Stimulated activated CD8-positive, alpha-beta memory T cell treated with anti-CD3 and anti-CD28 coated beads, Interleukin-7, amount 100 ng/mL, for 1 hour (primary cell): ENCODE measurements at places on chromosomes 16 and 17.

- no peak for DNase-seq
These were observed 61.4 kb downstream of the SRCIN1 start for GRCh38 chr17:38544175-38544838.

DNA sequence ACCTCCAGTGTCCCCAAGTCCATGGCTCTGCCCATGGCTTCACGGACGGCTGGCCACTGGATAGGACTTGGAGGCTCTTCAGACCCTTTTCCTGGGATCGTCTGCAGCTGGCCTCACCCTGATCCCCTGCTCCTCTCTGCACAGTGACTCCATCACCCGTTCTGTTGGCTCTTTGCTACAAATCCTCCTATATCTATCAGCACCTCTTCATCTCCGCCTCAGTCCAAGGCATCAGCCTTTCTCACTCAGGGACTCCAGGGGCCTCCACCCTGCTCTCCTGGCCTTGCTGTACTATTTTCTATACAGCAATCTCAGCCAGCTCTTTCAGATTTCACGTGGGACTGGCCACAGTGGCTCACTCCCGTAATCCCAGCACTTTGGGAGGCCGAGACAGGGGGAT, 10.7 kb upstream of the SNN start:
- DNase-seq: no peak

GRCh38 chr16:80682421-80683070, 121.9 kb downstream of the CDYL2 start:
- no peak for DNase-seq

GRCh38 chr16:67021321-67021720, 7.6 kb upstream of the CBFB start:
- DNase-seq: no peak

- no peak for DNase-seq
These were observed at the start of gene PHLPP2 for GRCh38 chr16:71724320-71724751. Gene PHLPP2, minus strand, starts transcription at chr16:71724701. Its CDS starts 9,906 bp downstream, at chr16:71714795.

DNA sequence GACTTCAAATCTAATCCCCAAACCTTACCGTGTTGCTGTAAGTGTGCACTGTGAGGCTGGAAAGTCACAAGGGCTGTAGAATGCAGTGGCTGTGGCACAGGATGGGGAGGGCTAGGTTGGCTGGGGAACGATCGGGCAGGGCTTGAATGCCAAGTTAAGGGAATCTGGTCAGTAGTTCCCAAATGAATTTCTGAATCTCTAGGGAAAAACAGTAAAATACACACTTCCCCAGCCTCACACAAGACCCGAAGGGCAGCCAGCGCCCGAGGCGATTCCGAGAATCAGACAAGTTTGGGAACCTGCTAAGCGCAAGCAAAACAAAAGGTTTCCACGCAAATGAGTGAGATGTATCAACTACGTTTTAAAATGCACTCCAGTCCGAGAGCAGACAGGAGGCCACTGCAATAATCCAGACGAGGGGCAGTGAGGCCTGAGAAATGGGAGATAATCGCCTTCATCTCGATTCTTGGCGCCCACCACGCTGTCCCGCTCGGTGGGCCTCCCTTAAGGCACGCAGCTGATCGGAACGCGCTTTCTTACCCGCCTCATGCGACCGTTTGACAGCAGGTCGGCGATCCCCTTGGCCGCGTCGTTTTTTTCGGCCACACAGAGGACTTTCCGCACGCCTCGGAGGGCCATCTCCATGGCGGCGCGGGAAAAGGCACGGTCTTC, 599 bp downstream of the TOP3A start:
- DNase-seq: peak; percentile 12

- DNase-seq: no peak
These were observed 7.1 kb downstream of the ALKBH5 start for GRCh38 chr17:18190628-18191235.

- no peak for DNase-seq
These were observed 76.7 kb downstream of the CCT6B start for GRCh38 chr17:34884597-34884996.

GRCh38 chr16:58792188-58792587, 58.1 kb upstream of the GOT2 start:
- no peak for DNase-seq

GRCh38 chr17:50596191-50597037, 35.9 kb downstream of the CACNA1G start:
- no peak for DNase-seq

DNA sequence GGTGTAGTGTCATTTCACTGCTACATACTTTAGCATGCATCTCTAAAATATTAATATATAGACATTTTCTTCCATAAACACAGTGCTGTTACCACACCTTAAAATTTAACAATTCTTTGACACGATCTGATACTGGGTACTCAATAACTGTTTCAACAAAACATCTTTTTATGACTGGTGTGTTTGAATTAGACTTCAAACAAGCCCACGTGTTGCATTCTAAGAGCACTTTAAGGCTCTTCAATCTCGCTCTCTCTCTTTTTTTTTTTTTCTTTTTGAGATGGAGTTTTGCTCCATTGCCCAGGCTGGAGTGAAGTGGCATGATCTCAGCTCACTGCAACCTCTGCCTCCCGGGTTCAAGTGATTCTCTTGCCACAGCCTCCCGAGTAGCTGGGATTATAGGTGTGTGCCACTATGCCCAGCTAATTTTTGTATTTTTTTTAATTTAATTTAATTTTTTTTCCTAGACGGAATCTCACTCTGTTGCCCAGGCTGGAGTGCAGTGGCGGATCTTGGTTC, 15.8 kb upstream of the SLC46A1 start:
- no peak for DNase-seq

- DNase-seq: no peak
These were observed 16.7 kb upstream of the BLMH start for GRCh38 chr17:30308406-30308805.

- no peak for DNase-seq
These were observed 782.4 kb upstream of the SOX9 start for GRCh38 chr17:71338396-71338795.

DNA sequence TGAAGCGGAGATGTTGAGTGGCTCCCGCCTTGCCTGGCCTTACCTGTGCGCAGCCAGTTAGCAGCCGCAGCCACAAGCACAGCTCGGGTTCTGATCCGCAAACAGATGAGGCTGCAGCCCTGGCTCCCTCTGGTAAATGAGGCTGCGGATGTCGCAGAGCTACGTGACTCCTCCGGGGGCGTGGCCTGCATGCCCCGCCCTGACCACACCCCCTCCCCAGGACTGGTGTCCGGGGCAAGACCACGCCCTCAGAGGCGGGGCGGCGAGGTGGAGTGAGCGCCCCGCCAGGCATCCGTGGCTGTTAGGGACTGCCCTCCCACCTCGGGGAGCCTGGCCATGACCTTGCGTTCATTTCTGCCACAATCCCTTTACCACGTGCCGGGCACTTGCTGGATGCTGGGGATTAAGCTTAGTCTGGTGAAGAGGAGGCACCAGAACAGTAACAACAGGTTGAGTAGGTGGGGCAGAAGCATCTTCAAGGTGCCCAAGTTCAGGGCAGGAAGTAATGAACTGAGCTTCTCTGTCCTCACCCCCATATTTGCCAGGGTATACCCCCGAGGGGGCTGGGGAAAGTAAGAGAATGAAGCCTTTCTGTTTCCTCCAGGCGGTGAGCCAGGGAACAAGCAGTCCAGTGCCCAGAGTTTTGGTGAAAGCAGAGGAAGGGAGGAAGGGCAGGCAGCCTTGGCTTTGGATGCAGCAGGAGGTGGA, at the start of gene ALDOC:
ALDOC (minus strand) TSS at position 138 of the 708 bp plus-strand sequence. CDS start 1,363 bp downstream, outside the sequence.
- peak; percentile 94 for DNase-seq

GRCh38 chr16:88569985-88570690, at the start of gene ZC3H18:
Gene ZC3H18, plus strand, starts transcription at chr16:88570403. Its CDS starts 6,721 bp downstream, at chr16:88577124.
- peak; percentile 96 for DNase-seq

DNA sequence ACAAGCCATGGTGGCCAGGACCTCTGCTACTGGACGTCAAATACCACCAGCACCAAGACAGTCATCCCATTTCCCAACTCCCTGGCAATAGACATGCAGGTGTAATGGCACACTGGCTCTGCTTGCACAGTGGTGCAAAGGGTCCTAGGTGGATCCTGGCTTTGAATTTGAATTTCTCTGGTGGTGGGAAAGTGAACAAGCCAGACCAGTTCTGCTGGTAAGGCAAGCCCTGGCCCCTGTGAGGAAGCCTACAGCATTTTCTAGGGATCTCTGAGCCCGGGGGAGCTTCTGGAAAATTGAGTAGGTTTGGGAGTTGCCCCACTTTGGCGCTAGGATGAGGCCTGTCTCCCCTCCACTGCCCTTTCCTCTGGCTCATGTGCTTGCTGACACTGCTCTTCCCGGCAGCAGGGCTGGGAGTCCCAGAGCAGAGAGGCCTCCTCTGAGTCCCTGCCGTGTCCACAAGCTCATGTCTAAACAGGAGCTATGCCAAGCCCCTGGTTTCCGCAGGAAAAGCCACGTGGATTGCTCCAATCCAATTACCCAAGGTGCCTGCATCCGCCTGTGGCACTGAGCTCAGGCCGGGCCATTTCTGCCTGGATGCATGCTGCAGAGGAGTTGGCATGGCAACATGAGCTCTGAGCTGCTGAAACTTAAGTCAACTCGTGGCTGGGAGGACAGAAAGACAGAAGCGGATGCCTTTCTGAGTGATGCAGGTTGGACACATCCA, 67.0 kb downstream of the PRMT7 start:
- no peak for DNase-seq

DNA sequence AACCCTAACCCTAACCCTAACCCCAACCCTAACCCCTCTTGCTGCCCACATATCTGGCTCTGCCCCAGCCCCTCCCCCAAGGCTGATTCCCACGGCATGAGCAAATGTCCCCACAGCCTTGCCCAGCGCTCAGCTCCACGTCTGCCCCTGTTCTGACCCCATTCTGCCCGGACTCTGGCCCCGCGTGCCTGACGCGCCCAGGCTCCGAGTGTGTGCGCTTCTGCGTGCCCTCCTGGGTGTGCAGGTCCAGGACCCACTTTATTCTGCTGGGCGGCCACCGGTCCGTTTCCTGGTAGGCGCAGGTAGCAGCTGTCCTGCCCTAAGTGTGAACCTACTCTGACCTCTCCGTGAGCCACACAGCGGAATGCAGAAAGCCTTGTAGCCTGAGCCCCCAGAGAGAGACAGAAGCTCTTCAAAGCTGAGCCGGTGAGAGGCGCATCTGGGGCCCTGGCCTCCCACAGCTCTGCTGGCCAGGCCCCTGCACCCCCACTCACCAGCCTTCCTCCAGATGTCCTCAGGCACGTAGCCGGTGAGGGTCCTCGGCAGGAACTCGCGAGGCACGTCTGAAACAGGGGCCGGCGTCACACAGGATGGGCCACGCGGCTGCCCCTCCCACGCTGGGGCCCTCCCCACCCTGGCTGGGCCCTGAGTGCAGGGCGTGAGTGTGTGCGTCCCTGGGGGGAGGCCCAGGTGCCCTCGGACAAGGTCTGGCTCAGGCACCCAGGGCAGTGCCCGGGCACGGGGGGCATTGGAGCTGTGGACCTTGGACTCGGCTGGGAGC, 14.0 kb upstream of the PABPN1L start:
- no peak for DNase-seq

DNA sequence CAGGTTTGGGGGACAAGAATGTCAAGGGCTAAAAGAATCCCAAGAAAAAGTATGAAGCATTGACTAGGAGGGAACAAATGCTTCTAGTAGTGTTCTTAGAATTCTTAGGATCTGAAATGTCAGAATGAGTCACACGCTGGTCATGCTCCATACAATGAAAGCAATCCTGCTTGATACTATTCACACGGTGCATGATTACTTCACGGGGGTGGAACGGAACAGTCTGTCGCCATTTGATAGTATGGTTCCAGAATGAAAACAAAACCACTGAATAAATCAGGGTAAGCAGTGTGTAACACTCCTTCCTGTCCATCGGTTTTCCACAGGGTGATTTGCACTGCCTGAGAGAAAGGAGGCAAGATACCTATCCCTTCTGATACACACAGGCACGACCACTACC, 22.9 kb upstream of the YWHAE start:
- DNase-seq: no peak

- DNase-seq: no peak
These were observed 12.5 kb downstream of the ZNF276 start for GRCh38 chr16:89733792-89734191.

DNA sequence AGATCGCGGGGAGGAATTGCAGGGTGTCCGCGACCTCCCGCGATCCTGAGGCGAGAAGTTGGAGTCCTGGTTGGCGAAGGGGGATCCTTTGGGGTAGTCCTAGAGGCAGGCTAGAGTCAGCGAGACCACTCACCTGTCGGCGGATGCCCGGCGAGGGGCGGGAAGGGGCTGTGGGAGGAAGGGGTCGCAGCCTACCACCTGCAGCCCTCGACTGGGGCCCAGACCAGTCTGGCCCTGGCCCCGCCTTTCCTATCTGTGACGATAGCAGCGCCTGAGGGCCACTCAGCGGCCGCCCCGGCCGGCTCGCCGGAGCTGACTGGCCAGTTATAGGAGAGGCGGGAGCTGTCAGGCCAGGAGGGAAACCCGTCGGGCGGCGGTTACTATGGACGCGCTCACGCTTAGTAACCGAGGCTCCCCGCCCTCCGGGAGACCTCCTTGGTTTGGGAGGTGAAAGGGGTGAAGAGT, at the start of gene TEKT3:
TEKT3 (minus strand) TSS at position 213 of the 465 bp plus-strand sequence. CDS start 10,012 bp downstream, outside the sequence.
- DNase-seq: no peak

GRCh38 chr17:22268214-22268911, 576.0 kb downstream of the KCNJ18 start:
- DNase-seq: no peak

- DNase-seq: no peak
These were observed 1.8 kb upstream of the RHBDF1 start for GRCh38 chr16:74051-74746.

DNA sequence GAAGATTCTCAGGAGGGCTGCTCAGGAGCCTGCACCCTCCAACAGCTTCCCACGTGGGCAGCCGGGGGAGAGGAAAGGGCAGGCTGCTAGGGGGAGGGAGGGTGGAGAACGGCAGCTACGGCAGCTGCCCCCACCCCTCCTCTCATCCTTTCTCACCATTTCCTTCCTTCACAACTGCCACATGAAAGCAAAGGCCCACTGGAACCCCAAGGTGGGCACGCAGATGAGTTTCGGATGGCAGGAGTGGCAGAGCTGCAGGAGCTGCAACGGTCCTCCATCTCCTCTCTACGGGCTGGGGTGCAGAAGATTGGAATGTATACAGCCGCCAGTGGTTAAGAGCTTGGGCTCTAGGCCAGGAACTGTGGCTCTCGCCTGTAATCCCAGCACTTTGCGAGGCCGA, 77.7 kb downstream of the GAS7 start:
- no peak for DNase-seq

DNA sequence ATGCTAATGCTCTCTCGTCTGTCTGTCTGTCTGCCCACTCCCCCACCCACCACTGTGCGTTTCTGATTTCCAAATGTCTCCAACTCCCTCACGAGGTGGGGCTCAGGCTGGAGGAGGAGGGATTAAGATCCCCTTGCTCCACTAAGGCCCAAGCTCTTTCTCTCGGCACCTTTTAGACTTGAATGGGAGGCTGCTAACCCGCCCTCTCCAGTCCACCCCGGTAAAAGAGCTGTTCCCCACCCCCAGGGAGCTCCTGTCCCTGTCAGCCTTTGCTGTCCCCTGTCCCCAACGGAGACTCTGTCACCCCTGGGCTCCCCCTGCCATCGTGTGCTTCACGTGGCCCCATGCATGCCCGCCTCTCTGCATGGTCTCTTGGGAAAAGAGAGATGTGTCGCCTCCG, 68.5 kb upstream of the PLCG2 start:
- no peak for DNase-seq

GRCh38 chr17:69060822-69061221, at the start of gene ABCA9:
Gene ABCA9, minus strand, starts transcription at chr17:69060927. Its CDS starts 9,801 bp downstream, at chr17:69051126.
- no peak for DNase-seq

- no peak for DNase-seq
These were observed 708 bp downstream of the BAIAP2 start for GRCh38 chr17:81035521-81036196.
